Sciatic nerve (tissue), 2 donors: ENCODE measurements at places on chromosomes 4 and X.

DNA sequence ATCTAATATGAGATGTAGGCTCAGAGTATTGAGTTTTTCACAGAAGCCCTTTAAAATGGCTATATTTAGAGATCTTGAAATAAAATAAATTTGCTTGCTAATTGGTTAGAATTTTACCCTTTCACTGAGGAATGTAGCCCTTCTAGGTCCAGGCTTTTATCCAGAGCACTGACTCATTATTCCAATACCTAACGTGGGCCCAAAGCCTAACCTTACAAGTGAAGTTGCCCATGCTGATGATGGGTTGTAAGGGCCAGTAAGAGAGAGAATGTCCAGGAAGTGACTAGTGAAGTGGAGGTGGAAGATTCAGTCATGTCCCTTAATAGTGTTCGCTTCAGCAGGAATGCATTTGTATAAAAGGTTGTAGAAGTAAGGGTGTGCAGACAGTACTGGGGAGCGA is 155.9 kb downstream of the STIM2 start:
- no peak for DNase-seq

DNA sequence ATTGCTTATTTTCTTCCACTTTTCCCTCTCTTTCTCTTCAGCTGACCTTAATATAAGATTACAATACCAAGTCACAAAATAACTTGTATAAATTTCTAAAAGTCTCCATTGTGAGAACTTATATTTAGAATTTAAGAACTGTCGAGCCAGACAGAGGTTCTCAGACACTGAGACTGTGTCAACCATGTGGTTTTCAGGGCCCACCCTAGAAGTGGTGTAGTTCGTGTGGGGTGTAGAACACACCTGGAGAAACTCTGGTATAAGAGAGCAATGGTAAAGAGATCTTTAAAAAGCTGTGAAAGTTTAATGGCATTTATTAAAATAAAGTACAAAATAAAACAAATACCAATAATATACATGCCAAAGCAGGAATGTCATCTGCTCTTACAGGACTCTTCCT is 19.7 kb downstream of the CPEB2 start:
- no peak for DNase-seq

DNA sequence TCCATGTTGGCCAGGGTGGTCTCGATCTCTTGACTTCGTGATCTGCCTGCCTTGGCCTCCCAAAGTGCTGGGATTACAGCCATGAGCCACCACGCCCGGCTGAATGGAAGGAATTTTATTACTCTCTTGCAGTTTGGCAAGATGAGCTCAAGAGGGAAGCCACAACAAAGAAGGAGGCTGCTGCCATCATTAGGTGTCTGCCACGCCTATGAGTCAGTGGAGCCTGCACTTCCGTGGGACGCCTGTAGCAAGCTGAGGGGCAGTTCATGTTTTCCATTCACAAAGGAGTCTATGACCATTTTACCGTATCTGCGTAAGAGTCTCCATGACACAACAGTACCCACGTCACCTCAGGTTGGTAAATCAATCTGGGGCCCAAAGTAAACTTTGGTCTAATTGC is 51.2 kb upstream of the CHRNA9 start:
- DNase-seq, result no peak

GRCh38 chr4:3491681-3492405 is 28.7 kb downstream of the DOK7 start:
- DNase-seq, result no peak

GRCh38 chr4:159598602-159599001 is 495.7 kb downstream of the RAPGEF2 start:
- DNase-seq, result no peak

DNA sequence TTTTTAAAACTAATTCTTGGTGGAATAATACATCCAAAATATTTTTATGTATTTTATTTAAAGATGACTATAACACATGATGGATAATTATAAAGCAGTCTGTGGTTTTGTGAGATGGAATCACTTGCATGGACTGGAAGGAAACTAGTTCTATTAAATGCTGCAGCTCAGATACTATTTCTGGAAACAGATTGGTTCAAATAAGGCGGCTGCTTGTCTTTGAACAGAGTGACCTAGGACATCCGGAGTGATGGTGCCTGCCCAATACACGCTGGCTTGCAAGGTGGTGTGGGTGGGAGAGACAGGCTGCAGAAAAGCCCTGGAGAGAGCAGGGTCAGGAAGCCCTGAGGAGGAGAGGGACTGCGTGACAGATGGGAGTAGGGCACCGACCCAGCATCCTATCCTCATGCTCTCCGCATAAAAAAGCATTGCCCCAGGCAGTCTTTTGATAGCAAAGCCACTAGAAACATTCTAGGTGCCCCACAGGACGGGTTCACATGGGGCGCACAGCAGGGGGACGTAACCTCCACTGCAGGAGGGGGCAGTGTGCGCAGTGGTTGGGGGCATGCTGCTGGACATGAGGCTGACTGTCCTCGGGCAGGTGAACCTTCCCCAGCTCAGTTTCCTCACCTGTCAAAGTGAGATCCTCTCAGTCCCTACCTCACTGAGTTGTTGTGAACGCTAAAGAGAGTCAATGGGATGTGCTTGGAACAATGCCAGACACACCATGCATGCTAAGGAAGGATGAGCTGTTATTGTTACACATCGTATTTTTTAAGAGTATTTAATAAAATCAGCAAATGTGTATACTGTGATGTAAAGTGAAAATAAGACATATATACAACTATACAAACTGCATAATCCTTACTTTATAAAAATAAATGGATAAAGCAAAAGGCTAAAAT is 71.3 kb downstream of the EVC2 start:
- no peak for DNase-seq

GRCh38 chr4:143668930-143669552 is 31.4 kb downstream of the FREM3 start:
- no peak for DNase-seq

GRCh38 chr4:1136048-1136447 is 22.7 kb upstream of the RNF212 start:
- no peak for DNase-seq
